Parietal lobe (tissue), 2 donors: ENCODE measurements at places on chromosomes 2 and 18. TPM values are rescaled to one million over a fixed set of nuclear protein-coding genes. Genes with fewer than 3 reads are reported as not detected.

Gene RPRD1A
- 137 TPM for total RNA-seq

Gene RESP18
- not detected for total RNA-seq

Gene DYNAP
- total RNA-seq, result not detected

Gene CTLA4
- total RNA-seq, result not detected

Gene SNED1
- 5.6 TPM for total RNA-seq

Gene POTEC
- 0.31 TPM for total RNA-seq
